ENCODE measurements at places on chromosomes 2 and 18.

DNA sequence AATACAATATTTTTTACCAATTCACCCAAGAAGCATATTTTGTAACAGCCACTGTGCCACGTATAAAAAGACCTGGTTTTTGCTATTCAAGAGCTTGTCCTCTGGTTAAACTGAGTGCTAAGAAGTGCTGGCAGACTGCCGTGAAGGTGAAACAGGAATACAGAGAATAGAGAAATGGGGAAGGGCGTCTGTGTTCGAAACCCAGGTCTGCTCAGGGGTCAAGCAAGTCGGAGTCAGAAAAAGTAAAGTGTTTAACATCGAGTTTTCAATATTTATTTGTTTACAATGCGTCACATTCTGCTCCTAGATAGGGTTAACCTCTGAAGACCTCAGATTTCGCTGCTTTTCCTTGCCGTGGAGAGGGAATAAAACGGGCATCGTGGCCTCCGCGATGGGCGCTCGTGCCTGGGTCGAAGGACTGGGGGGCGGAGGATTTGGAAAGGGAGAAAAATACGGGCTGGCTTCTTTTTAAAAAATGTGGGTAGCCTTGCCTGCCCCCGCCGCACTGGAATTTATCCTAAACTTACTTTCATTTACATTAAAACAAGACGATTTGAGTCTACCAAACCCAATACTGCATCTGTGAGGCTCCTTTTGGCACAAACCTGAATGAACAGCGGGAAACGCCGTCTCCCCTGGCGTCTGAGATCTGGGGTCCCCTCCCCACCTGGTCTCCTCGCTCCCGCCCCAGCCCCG, 1.1 kb upstream of the SNTG2 start:
- no peak for DNase-seq

GRCh38 chr2:39264733-39265132, 21.0 kb upstream of the CDKL4 start:
- DNase-seq = no peak

- DNase-seq = no peak
These were observed 2187.6 kb upstream of the CELF4 start for GRCh38 chr18:39753178-39753577.

DNA sequence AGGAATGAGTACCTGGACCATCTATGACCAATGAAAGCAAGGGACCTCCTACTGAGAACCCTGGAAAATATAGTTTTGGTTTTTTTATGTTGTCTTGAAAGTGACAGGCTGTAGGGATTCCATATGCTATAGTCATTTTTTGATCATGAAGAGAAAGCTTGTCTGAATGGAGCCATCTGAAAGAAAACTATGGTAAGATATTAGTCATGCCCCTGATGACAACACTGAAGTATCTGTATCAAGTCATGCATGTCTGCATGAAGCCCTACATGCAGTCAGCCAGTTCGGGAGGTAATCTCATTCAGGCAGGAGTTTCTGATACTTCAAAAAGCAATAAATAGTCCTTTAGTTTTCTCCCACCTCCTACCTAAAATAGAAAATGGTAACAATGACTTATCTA, 1042.0 kb downstream of the DPP10 start:
- DNase-seq = no peak

GRCh38 chr18:42559069-42559690, 556.3 kb downstream of the RIT2 start:
- no peak for DNase-seq

DNA sequence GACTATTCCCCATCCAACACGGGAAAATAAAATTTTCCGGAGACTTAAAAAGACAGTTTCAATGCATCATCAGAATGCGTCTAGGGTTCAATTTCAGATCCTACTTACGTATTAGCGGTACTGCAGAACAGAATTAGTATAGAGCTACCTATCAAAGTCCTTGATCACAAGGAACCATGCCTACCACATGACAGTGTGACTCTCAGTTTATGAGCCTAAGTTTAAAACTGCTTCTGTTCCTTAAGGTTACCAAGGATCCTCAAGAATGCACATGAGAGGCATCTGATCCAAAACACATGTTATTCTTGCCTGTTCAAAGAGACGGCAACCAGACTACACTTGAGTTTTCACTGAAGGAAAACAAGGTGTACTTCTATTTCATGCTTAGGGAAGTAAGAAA, 369.7 kb downstream of the EPHA4 start:
- no peak for DNase-seq

- DNase-seq = no peak
These were observed 36.5 kb downstream of the ZRANB3 start for GRCh38 chr2:135494503-135494902.

DNA sequence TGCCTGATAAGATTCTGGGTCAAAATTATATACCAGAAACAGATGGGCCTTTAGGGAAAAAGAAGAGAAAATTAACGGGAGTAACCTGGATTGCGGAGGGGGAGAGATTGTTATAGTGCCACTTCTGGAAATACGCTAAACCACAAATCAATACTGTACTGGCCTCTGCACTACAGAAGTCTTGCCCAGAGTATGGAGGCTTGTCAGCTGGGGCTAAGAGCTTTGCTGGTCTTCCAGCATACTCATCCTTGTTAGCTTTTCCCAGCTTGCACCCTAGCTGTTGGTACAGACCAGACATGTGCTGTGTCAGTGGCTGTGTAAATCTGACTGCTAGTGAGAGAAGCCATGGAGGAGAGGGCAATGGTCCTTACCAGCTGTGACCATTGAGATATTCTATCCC, 8.9 kb downstream of the AGBL5 start:
- no peak for DNase-seq

DNA sequence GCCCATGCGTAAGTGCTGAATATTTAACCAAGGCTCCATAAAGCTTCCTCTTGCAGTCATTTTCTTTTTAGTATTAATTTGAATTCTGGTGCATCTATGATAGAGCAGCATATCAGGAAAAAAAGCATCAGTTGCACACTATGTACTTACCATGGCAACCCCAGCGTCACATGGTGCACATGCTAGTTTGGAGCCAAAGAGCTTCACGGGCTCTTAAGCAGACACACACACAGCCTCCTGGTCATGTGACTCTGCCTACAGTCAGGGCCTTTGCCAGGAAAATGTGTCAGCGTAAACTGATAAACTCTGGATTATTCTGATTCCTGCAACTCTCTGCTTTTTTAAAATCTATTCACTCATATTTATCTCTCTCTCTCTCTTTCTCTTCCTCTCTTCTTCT, 30.2 kb downstream of the NYAP2 start:
- no peak for DNase-seq

DNA sequence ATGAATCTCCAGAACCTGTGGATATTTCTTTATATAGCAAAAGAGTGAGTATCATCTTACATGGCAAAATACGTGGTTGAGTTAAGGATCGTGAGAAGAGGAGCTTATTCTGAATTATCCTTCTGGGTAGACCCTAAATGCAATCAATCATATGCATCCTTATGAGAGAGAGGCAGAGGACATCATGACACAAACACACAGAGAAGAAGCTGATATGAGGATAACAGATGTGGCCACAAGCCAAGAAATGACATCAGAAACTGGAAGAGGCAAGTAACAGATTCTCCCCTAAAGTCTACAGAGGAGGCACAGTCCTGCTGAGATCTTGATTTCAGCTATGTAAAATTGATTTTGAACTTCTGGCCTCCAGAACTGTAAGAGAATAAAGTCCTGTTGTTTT, 730.2 kb upstream of the ZNF804A start:
- DNase-seq = no peak

DNA sequence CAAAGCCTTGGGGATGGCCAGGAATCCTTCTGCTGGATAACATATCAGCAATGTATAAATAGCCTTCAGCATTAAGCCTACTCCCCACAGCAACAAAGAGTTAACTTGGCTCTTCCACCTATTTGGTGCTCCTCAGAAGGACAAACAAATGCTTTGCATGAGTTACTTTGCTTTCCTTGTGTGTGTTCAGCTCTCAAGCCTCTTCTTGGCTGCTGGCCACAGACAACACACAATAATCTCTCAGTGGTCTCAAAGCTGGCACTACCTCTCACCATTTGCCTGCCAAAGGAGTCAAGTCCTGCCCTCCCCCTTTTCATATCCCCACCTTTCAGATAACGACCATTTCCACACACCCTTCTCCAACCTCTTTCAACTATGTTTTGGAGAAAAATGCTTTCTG, 17.5 kb downstream of the FTCDNL1 start:
- DNase-seq = no peak

DNA sequence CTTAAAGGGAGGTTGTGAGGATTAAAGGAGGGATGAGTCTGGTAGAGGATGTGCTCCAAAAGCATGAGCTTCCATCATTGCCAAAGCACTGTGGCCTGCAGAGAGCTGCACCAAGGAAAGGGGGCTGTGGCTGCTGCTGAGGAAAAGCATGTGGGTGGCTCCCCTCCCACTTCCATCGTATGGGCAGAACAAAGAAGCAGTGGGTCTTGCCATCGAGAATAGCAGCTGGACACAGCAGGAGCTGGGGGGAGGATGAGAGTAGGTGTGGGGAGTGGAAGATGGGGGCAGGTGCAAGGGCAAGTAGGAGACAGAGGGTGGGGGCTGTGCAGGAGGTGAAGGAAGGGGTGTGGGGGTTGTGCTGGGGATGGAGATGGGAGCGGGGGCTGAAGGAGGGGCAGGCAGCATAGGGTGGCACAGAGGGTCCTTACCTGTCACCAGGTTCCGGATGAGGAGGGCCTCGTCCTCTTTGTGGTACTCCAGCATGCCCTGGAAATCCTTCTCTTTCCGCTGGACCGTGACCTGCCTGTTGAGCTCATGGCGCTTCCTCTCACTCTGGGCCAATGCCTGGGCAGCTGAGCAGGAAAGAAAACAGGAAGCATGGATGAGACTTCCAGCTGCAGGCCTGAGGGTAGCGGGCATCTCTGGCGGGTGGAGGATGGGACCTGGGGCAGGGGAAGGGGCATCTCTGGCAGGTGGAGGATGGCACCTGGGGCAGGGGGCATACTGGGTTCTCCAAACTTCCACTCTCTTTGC, 33.6 kb upstream of the ACAA2 start:
- no peak for DNase-seq
